Esophagus squamous epithelium (tissue), 5 donors: ENCODE measurements at places on chromosomes 3 and 15.

DNA sequence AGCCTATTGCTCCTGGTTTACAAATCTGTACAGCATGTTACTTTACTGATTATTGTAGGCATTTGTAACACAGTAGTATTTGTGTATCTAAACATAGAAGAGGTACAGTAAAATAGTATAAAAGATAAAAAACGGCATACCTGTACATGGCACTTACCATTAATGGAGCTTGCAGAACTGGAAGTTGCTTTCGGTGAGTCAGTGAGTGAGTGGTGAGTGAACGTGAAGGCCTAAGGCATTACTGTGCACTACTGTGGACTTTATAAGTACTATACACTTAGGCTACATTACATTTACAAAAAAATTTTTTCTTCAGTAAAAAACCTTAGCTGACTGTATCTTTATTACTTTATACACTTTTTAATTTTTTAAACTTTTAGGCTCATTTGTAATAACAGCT lies 90.9 kb downstream of the RAP2B start:
- no peak for DNase-seq

DNA sequence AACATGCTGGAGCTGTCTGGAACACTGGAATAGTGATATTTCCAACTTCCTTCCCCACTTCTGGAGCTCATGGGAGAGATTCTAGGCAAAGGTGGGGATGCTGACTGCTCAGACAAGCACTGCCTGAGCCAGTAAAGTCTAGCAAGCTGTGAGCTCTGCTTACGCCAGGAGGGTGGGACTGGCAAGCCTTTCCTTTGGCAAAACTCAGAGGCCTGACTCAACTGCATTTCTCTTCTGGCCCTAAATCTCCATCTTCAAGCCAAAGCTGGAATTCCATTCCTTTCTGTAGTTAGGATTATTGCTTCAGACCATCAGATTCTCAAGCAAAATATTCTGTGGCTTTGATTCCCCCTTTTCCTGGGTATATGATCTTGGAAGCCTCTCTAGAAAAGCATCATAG lies 20.3 kb upstream of the EPB42 start:
- no peak for DNase-seq

DNA sequence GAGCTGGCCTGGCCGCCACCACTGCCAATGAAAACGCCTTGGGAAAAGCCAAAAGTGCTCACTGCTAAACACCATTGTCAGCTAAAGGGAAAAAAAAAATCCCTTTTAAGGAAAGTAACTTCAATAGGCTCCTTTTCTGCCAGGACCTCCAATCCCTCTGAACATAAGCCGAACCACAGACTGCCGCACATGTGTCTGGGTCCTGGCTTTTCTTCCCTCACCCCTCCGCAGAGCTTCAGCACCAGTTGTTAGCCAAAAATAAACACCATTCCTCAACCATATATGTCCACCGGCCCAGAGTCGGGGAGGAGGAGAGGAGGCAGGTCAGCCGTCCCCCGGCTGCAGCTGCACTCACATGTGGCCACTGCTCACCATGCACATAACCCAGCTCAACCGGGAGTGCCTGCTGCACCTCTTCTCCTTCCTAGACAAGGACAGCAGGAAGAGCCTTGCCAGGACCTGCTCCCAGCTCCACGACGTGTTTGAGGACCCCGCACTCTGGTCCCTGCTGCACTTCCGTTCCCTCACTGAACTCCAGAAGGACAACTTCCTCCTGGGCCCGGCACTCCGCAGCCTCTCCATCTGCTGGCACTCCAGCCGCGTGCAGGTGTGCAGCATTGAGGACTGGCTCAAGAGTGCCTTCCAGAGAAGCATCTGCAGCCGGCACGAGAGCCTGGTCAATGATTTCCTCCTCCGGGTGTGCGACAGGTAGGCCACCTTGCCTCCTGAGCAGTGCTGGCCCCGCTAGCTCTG lies at the start of gene FBXL22:
Gene FBXL22 (plus strand): TSS at position 350 of the 753 bp plus-strand sequence. CDS start 6 bp downstream, at position 356.
- no peak for DNase-seq

DNA sequence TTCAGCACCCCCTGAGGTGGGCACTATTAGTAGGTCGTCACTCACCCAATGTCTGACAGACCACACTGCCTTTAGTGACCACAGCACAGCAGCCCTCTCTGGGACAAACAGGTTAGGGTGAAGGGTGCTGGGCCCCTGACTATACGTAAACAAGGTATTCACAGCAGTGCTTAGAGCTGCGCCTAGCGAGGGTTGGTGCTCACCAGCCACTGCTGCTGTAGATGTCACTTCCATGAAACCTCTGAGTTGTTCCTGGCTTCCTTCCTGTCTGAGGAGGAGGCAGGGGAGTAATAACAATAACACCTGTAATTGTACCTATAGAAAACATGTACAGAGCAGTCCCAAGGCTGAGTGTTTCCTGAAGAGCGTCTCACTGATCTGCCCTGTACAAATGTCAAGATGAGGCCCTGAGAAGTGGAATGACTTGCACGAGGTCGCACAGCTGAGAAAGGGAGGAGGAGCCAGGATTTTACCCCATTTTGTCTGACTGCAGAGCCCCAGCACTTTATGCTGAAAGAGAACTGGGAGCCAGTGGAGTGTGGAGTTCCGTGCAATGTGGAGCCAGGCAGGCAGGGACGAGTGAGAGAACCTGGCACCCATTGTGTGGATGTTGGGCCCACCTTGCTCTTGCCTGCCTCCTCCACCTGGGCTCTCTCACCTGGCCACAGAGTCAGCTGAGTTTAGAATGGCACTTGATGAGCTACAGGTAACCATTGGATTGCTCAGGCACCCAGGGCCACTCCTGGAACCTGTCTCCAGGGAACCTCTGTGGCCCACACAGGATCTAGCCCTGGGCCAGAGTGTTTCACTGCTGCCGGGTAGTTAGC lies 93.8 kb downstream of the DNAJB8 start:
- DNase-seq: no peak

DNA sequence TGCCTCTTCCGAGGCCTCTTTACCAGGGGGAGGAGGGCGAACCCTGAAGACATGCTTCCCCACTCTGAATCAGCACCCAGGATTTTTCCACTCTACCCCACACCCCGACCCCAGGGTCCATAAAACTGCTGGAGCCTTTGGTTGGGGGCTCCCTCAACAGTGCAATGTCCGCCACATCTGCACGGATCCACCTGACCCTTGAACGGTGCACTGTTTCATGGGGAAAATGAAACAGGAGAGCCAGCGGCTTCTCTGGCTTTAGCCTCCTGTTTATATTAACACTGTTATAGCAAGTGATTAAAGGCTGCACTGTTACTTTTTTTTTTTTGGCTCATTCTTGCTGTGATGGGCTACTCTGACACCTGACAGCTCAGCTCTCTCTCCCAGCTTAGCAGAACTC lies 124.1 kb upstream of the DLG1 start:
- no peak for DNase-seq

DNA sequence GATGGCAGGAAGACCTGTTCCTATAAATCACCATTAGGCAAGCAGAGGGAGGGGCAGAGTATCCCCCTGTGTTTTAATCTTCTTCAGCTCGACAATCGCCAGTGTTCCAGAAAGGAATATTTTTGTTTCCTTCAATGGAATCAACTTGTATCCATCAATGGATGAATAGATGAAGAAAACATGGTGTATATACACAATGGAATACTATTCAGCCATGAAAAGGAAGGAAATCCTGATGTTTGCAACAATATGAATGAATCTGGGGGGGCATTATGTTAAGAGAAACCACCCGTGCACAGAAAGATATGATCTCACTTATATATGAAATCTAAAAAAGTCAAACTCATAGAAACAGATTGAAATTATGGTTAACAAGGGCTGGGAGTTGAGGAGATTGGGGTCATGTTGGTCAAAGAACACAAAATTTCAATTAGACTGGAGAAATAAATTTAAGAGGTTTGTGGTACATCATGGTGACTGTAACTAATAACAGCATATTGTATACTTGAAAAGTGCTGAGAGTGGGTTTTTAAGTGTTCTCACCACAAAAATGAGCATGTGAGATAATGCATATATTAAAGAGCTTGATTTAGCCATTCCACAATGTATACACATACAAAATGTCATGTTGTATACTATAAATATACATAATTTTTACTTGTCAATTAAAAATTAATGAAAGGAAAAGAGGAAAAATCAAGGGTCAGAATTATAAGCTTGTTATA lies 64.2 kb upstream of the ITGA11 start:
- DNase-seq: no peak

DNA sequence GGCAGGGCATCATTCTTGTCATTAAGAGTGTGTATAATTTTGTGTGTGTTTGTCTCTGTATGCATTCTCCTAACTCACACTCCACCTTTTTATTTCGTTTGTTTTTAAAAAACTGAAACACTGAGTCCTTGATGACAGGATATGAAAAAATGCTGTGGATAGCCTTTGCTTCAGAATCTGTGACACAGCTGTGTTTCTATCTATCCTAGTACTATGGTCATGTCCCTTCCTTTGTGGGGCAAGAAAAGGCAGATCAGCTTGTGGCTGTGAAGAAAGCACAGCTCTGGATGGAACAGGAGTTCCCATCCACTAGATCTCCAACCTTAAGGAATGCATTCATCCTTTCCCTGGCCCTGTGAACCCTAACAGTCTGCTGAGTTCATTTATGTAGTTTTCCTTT lies 60.3 kb downstream of the OTOL1 start:
- DNase-seq: no peak
